ENCODE measurements at places on chromosomes 2 and 18.
A peak's percentile ranks its signal among the peaks of the same experiment; 100 is the strongest.

DNA sequence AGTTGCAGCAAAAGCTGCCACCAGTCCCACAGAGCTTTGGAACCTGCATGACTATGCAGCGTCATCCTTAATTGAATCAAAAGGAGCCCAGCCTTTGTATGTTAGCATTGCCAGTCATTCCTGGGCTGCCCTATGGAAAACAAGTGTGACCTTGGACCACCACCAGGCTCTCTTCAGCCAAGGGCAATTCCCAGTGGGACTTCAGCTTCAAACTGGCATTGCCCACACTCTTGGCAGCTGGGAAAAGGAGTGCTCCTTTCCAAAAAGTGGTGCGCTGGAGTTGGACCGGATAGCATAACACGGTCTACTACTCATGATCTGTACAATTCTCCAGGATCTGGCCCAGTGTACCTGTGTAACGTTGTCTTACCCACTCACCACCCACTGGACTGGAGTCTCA lies 259.5 kb downstream of the MREG start:
- no peak for DNase-seq

DNA sequence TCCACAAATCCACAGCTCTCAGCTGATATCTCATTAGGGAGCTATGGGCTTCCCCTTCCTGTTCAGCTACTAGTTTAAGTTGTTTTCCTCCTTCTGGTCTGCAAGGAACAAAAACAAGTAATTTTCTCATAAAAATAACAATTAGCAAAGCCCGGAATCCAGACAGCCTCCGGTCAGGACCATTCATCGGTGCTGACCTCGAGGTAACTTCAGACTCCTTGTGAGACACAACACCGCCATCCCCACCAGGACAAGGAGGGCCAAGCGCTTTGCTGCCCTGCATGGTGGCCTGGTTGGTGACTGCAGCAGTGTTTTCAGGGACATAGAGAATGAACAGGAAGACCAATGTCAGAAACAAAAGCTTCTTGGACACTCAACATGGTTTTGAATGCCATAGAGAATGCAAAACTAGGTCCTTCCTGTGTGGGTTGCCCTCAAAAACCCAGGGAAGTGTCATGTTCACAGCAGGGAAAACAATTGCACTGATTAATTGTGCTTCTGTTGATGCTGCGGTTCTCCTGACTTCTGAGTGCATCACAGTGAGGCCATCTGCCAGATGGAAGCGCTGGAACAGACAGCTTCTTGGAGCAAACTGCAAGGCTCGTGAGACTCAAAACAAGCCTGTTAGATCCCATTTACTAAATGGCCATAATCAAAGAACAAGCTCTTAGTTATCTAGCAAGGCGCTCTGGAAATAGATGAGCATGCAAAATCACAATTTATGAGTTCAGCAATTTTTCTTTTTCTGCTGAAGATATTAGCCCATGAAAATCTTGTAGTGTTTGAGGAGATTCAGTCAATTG lies 77.1 kb downstream of the HS1BP3 start:
- no peak for DNase-seq

DNA sequence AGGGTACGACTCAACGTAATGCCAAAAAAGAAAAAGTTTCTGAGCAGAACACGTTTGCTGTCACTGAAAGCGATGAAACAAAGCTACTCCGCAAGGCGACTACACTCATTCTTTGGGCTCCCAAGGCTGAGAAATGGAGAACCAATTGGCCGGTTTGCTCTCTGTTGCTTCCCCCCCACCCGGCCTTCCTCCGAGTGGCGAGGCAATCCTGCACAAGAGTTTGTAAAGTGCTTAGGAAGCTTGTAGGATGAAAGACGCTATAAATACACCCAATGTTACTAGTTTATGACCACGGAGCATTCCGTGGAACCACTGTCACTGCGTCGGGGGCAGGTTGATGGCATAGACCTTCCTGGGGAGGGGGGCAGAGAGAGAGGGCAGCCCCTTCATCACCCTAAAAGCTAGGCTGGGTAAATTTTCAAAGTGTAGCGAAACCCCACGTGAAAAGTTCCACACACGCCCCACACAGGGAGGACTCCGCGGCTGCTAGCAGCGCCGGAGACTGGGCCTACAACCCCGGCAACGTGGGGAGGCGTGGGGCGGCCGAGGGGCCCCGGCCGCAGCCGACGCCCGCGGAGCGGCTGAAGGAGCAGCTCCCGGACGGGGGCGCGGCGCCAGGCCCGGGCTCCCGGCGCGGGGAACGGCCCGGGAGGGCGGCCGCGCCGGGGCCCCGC lies 915 bp downstream of the CUL3 start:
- DNase-seq, result peak; percentile 40

DNA sequence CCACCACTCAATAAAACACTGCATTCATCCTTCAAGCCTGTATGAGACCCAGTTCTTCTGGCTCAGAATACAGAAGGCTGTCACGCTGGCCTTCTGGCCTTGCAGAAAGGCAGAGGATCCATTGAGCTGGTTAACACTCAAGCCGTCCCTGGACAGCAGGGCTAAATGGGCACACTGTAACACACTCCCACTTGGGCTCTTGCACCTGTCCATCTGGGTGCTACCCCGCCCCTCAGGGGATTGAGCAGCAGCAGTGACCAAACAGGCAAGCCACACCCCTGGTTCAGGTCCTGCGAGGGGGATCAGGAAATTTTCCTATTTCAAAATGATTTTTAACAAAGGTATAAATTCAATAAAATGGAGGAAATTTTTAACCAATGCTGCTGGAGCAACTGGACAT lies 936.0 kb downstream of the CNTNAP5 start:
- DNase-seq, result no peak

- no peak for DNase-seq
Measured at GRCh38 chr2:118748245-118748885, 99.1 kb downstream of the EN1 start.

DNA sequence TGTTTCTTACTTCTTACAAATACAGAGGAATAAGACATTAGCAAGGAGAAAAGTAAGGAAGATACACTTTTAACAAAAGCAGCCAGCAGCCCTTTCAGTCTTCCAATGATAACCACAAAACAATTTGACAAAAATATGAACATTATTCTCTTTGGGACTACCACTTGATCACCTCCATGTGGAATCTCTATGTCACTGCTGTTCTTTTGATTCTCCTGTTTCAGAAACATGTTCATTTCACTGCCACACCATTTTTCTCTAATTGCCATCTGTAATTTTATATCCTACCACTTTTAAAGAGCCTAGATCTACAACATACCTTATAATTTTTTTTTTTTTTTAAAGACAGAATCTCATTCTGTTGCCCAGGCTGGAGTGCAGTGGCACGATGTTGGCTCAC lies 10.9 kb downstream of the INO80D start:
- DNase-seq, result no peak

- DNase-seq, result peak; percentile 81
Measured at GRCh38 chr2:12716032-12716281, 779 bp upstream of the TRIB2 start.

DNA sequence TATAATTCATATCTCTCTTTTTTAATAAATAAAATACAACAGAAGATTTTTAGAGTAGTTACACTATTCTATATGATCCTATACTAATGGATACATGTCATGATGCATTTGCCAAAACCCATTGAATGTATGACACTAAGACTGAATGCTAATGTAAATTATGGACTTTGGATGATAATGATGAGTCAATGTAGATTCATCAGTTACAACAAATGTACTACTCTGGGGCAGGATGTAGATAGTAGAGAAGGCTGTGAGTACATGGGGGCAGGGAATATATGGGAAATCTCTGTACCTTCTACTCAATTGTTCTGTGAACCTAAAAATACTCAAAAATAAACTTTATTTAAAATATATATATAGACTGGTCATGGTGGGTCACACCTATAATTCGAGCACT lies 45.6 kb upstream of the NEDD4L start:
- DNase-seq, result no peak

DNA sequence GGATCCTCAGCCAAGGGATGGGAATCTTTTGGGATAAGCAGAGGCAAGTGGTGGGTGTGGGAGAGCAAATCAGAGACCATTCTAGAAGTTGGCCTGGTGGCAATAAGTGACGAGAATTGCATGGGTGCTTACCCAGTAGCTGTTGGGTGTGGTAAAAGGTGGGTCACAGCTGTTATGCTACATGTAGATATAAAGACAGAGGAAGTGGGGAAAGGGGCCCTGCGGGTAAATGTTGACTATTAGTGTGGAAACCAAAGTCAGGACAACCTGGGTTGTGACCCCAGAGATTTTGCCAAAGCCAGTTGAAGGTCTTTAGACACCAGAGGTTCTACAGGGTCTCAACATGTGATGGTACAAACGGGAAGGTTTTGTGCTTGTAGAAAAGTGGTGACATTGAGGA lies 443.6 kb upstream of the HNRNPA3 start:
- DNase-seq, result no peak

DNA sequence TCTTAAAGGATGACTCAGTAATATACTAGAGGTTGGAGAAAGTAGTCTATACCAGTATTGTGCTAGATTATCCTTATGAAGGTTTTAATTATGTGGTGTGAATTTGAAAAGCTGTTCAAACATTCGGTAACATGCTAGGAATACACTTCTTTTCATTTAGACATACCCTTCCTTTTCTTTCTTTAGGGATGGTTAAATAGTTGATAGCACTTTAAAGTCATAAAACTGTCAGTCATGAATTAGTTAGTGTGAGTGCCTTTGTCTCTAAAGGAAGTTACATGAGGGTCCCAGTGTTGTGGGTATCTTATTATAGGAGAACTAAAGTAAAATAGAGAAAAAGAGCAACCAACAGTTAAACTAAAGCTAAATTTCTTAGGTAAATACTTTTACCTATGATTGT lies 149.3 kb downstream of the CSRNP3 start:
- DNase-seq, result no peak

- no peak for DNase-seq
Measured at GRCh38 chr18:28999726-29000125, 822.8 kb upstream of the CDH2 start.

- no peak for DNase-seq
Measured at GRCh38 chr2:190940454-190940853, 59.8 kb downstream of the GLS start.

GRCh38 chr2:133498662-133499585 lies 69.3 kb downstream of the NCKAP5 start:
- no peak for DNase-seq

GRCh38 chr2:166343467-166343866 lies 32.3 kb downstream of the SCN9A start:
- DNase-seq, result no peak

- DNase-seq, result no peak
Measured at GRCh38 chr2:56648802-56649201, 465.0 kb downstream of the CCDC85A start.

GRCh38 chr2:232973796-232974195 lies 39.3 kb downstream of the NGEF start:
- no peak for DNase-seq

GRCh38 chr2:36789181-36789804 lies 92.8 kb downstream of the VIT start:
- no peak for DNase-seq

- DNase-seq, result no peak
Measured at GRCh38 chr2:240581811-240582210, 4.7 kb upstream of the CAPN10 start.

DNA sequence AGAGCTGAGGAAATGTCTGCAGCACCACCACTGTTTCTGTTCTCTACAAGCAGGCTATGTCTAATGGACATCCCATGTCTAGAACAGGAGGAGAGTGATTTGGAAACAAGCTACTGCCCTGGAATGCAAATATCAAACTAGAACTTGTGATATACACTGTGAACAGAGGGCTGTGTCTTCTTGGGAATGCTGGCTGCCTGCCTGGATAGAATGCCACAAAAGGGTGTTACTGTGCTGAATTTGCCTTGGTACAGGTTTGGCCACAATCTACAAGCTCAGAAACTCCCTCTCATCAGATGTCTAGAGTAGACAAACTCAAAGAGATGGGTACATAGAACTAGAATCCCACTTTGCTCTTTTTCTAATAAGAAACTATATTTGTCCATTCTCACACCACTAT lies 170.5 kb downstream of the NYAP2 start:
- DNase-seq, result no peak

DNA sequence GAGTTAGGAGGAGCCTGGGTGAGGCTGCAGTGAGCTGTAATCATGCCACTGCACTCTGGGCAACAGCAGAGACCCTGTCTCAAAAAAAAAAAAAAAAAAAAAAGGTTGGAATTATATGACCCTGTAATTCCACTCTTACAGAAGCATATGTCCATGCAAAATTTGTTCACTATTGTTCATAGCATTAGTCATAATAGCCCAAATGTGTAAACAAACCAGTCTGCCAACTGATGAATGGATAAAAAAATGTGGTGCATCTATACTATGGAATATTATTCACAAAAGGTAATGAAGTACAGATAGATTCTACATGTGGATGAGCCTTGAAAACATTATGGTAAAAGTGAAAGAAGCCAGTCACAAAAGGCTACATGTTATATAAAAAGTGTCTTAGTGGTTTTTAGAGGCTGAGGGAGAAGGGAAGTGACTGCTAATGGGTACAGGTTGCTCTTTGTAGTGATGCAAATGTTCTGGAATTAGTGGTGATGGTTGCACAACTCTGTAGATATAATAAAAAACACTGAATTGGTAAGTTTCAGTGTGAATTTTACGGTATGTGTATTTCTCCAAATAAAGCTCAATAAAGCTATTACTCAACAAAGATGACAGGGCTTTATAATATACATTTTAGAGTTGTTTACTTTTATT lies 9.4 kb downstream of the COA5 start:
- DNase-seq, result no peak

GRCh38 chr2:55518841-55519165 lies 715 bp upstream of the CFAP36 start:
- DNase-seq, result no peak

- no peak for DNase-seq
Measured at GRCh38 chr18:78914249-78914935, 65.2 kb upstream of the SALL3 start.

- DNase-seq, result no peak
Measured at GRCh38 chr2:88212251-88212790, 42.2 kb downstream of the THNSL2 start.

- DNase-seq, result no peak
Measured at GRCh38 chr2:108423502-108424251, 25.3 kb upstream of the GCC2 start.

- DNase-seq, result no peak
Measured at GRCh38 chr2:3008561-3008960, 369.1 kb downstream of the EIPR1 start.

GRCh38 chr2:28166956-28167355 lies 225.7 kb upstream of the FOSL2 start:
- DNase-seq, result no peak

GRCh38 chr18:55161916-55162315 lies 202.7 kb upstream of the CCDC68 start:
- DNase-seq, result no peak

GRCh38 chr2:142668420-142668819 lies 209.0 kb upstream of the KYNU start:
- DNase-seq, result no peak

GRCh38 chr2:17416884-17417391 lies 101.3 kb downstream of the RAD51AP2 start:
- DNase-seq, result no peak

DNA sequence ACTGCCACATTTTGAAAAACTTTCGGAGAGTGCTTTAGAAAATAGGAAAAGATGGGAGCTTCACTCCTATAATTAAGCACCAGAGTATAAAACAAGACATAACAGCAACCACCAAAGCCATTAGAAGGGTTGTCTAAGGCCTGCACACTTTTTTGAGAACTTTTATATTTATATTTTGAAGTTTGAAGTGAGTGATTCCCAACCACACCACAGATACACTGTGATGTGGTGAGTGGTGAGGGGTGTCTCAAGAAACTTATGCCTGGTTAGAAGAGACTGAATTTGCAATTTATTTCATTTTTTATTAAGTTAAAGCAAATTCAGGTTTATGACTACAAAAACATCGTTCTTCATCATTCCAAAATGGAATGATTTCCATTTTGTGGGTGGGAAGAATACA lies 161.9 kb downstream of the DNAH6 start:
- no peak for DNase-seq

- peak; percentile 13 for DNase-seq
Measured at GRCh38 chr18:79388043-79388442, 7.7 kb upstream of the NFATC1 start.

Data from activated T-cell treated with anti-CD3 and anti-CD28 coated beads, Interleukin-2, amount 50 U/mL, for 1 hour (primary cell).